ENCODE measurements at places on chromosomes 11 and 22.

- no peak for DNase-seq
These were observed 31.0 kb upstream of the ACCSL start for GRCh38 chr11:44016546-44017442.

GRCh38 chr11:96219981-96220623 is 122.9 kb downstream of the MAML2 start:
- no peak for DNase-seq

- no peak for DNase-seq
These were observed 24.8 kb upstream of the APOA1 start for GRCh38 chr11:116862185-116862584.

- no peak for DNase-seq
These were observed 62.7 kb downstream of the PAK1 start for GRCh38 chr11:77411137-77411707.

GRCh38 chr11:19366992-19367709 is 126.4 kb upstream of the E2F8 start:
- DNase-seq, result no peak

DNA sequence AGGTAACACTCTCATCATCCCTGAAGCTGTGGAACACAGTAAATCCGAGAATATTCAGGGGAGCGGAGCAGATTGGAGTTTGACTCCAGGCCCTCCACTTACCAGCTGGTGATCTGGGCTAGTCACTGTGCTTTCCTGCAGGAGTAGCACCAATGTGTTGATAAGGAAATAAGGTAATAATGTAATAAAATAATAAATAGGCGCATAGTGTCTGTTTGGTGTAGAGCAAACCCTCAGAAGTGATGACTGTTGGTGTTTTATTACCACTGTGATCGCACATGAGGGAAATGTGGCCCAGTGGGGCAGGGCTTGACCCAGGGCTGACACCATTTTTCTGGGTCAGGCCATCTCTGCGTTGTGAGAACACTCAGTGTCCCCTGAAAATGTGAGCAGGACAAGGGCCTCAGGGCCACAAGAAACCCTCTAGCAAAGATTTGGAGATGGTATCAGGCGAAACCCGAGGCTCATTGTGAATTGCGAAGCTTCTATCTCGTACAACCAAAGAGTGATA is 563.9 kb upstream of the B3GAT1 start:
- no peak for DNase-seq

GRCh38 chr22:24185001-24185500 is 3.8 kb downstream of the SUSD2 start:
- no peak for DNase-seq
